Esophagus squamous epithelium (tissue), 5 donors: ENCODE measurements at places on chromosomes 6 and 20.
A peak's percentile ranks its signal among the peaks of the same experiment; 100 is the strongest.

GRCh38 chr6:81366972-81367371 lies 385.5 kb downstream of the TENT5A start:
- no peaks in the 10 kb centered on the region for H3K4me1 ChIP-seq
- H3K36me3 ChIP-seq, result no peaks in the 10 kb centered on the region
- H3K27me3 ChIP-seq, result no peaks in the 10 kb centered on the region
- H3K4me3 ChIP-seq, result no peak overlapping the region
- no peak overlapping the region for H3K27ac ChIP-seq

- no peaks in the 10 kb centered on the region for H3K36me3 ChIP-seq
- H3K27ac ChIP-seq, result no peak overlapping the region
- no peaks in the 10 kb centered on the region for H3K4me1 ChIP-seq
- H3K4me3 ChIP-seq, result no peak overlapping the region
- H3K27me3 ChIP-seq, result no peaks in the 10 kb centered on the region
Measured at GRCh38 chr6:74018825-74019224, 322.8 kb downstream of the CD109 start.

DNA sequence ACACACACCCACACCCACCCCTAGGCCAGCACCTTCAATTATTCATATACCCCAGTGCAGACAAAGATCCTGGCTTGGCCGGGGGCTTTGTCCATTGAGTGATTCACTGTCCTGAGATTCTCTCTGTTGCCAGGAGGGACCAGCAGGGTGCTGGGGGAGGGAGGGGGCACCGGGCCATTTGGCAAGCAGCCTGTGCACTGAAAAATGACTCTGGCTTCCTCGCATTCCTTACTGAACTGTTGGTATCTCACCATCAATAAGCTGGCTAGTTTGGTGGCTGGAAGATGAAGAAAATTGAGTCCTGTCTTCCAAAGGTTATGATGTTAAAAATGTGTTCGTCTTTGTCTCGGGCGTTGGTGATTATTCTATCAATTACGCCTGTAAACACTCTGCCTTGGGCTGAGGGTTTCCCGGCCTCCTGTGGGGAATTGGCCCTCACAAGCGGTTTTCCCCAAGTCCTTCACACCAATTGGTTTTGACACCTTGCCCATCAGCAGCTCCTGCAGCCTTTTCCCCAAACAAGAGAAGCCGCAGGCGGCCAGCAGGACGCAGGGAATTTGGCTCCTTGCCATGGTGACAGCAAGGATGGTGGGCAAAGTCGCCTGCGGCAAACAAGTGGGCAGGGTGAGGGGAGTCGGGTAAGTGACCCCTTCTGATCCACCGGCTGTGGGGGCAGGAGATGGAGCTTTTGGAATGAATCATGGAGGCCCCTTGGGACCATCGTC lies 4.9 kb downstream of the VSTM2L start:
- peak overlapping the region; percentile 2 for H3K27ac ChIP-seq
- peaks cover 22% of the 10 kb centered on the region for H3K4me1 ChIP-seq
- H3K36me3 ChIP-seq, result no peaks in the 10 kb centered on the region
- H3K4me3 ChIP-seq, result no peak overlapping the region
- no peak for DNase-seq

DNA sequence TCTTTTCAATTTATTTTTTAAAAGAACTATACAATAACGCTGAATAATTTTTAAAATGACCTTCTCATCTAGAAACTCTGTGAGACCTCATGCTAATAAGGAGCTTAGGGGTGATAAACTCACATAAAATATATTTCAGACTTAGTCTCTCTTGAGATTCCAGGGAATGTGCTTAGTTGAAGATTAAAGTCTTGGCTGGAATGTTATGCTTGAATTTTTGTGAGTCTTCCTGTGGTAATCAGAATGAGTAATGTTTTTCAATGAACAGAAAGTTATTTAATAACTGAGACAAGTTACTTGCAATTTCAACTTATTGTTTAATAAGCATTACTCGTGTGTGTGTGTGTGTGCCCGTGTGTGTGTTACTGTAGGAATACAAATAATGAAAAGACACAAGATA lies 379.9 kb upstream of the EPHA7 start:
- no peak overlapping the region for H3K4me3 ChIP-seq
- DNase-seq, result no peak
- no peaks in the 10 kb centered on the region for H3K36me3 ChIP-seq
- H3K27ac ChIP-seq, result no peak overlapping the region
- no peaks in the 10 kb centered on the region for H3K4me1 ChIP-seq

GRCh38 chr6:157726892-157727628 lies 96.0 kb upstream of the SNX9 start:
- H3K4me3 ChIP-seq, result no peak overlapping the region
- no peaks in the 10 kb centered on the region for H3K27me3 ChIP-seq
- no peaks in the 10 kb centered on the region for H3K4me1 ChIP-seq
- H3K36me3 ChIP-seq, result no peaks in the 10 kb centered on the region

DNA sequence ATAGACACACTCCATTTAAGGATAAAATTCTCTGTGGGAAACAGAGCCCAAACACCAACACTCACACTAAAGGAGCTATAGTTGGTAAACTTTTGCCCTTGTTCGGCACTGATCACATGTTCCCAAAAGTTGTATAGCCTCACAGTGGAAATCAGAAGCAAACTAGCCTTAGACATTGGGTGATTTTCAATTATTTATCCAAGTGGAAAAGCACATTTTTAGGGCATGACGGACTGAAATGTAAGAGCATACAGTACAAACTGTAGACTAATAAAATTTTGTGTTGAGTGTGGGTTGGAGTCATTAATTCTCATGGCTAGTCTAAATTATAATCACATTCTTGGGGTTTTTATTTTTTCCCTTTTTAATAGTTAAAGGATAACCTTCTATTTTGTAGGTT lies 202.4 kb downstream of the MOXD1 start:
- no peak overlapping the region for H3K27ac ChIP-seq
- no peak for DNase-seq
- no peaks in the 10 kb centered on the region for H3K36me3 ChIP-seq
- H3K27me3 ChIP-seq, result no peaks in the 10 kb centered on the region

DNA sequence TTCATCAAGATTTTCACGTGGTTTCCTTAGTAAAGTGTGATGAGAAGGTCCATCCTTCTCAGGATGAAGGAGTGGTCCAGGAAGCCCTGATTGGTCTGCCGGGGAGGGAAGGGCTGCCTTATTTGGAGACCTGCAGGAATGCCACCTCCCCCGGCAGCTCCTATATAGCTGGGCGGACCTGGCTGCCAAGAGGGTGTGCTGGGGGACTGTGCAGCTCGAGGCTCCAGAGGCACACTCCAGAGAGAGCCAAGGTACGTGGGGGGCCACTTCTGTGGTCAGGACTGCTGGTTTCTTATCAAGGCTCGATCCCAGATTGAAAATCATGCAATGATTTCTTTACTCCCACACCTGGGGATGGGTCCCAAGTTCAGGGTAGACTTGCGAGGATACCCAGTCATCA lies at the start of gene PRND:
PRND (plus strand) TSS at position 191 of the 400 bp plus-strand sequence. CDS start 2,643 bp downstream, outside the sequence.
- H3K27me3 ChIP-seq, result peaks cover 34% of the 10 kb centered on the region
- H3K4me1 ChIP-seq, result peaks cover 28% of the 10 kb centered on the region
- H3K4me3 ChIP-seq, result peak within 1 kb of the TSS; percentile 22
- H3K27ac ChIP-seq, result peak within 1 kb of the TSS; percentile 36
- no peak for DNase-seq

DNA sequence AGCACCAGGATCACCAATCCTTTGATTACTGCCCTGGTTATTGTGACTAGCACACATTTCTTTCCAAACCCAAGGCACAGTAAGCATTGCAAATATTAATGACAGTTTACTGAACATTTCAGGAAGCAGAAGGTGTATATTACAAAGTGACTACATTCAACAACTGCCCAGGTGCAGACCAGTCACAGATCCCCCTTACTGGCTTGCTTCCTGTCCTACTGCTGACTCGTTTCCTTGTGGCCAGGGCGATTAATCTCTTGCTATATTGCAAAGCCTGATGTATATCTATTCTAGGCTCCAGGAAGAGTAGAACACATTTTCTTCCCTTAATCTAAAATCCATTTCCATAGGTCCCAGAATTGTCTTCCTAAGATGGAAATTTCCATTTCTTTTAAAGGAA lies 77.2 kb upstream of the EPHA7 start:
- no peaks in the 10 kb centered on the region for H3K4me1 ChIP-seq
- H3K36me3 ChIP-seq, result no peaks in the 10 kb centered on the region
- no peak overlapping the region for H3K27ac ChIP-seq
- DNase-seq, result no peak
- H3K27me3 ChIP-seq, result no peaks in the 10 kb centered on the region
- no peak overlapping the region for H3K4me3 ChIP-seq

- no peak for DNase-seq
- H3K27ac ChIP-seq, result no peak overlapping the region
- no peaks in the 10 kb centered on the region for H3K27me3 ChIP-seq
- no peak overlapping the region for H3K4me3 ChIP-seq
Measured at GRCh38 chr20:21182832-21183563, 57.1 kb downstream of the KIZ start.

- H3K27me3 ChIP-seq, result no peaks in the 10 kb centered on the region
- H3K4me3 ChIP-seq, result no peak overlapping the region
- no peak for DNase-seq
- H3K27ac ChIP-seq, result no peak overlapping the region
Measured at GRCh38 chr6:169979873-169980432, 228.5 kb downstream of the ERMARD start.

DNA sequence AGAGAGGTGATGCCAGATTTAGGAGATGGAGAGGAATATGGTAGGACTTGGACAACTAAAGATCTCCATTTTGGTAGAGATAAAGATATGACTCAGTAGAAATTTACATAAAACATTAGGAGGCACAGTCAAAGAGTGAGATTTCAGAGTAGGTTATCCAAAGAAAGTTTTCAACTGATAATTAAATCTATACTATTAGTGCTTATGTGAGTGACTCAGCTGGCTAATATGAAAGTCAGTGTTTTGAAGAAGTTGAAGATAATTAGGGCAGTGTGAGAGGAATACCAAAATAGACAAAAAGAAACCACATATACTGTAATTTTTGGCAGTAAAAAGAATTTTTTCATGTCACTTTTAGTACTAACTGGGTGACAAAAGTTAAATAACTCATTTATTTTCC lies 712.8 kb upstream of the HS3ST5 start:
- H3K36me3 ChIP-seq, result no peaks in the 10 kb centered on the region
- H3K27ac ChIP-seq, result no peak overlapping the region
- DNase-seq, result no peak

GRCh38 chr6:48474136-48474535 lies 363.1 kb upstream of the PTCHD4 start:
- no peak overlapping the region for H3K4me3 ChIP-seq
- H3K27ac ChIP-seq, result no peak overlapping the region
- no peaks in the 10 kb centered on the region for H3K36me3 ChIP-seq
- peaks cover 3% of the 10 kb centered on the region for H3K4me1 ChIP-seq
- no peak for DNase-seq
- H3K27me3 ChIP-seq, result no peaks in the 10 kb centered on the region

GRCh38 chr20:62549499-62550086 lies 73.8 kb upstream of the GATA5 start:
- no peaks in the 10 kb centered on the region for H3K36me3 ChIP-seq
- H3K4me1 ChIP-seq, result peaks cover 9% of the 10 kb centered on the region
- H3K27me3 ChIP-seq, result peaks cover 26% of the 10 kb centered on the region
- peak overlapping the region; percentile 36 for H3K27ac ChIP-seq
- DNase-seq, result no peak
- H3K4me3 ChIP-seq, result peak overlapping the region; percentile 46

- no peak overlapping the region for H3K27ac ChIP-seq
- no peak for DNase-seq
- H3K27me3 ChIP-seq, result no peaks in the 10 kb centered on the region
Measured at GRCh38 chr6:48401016-48401415, 290.0 kb upstream of the PTCHD4 start.

DNA sequence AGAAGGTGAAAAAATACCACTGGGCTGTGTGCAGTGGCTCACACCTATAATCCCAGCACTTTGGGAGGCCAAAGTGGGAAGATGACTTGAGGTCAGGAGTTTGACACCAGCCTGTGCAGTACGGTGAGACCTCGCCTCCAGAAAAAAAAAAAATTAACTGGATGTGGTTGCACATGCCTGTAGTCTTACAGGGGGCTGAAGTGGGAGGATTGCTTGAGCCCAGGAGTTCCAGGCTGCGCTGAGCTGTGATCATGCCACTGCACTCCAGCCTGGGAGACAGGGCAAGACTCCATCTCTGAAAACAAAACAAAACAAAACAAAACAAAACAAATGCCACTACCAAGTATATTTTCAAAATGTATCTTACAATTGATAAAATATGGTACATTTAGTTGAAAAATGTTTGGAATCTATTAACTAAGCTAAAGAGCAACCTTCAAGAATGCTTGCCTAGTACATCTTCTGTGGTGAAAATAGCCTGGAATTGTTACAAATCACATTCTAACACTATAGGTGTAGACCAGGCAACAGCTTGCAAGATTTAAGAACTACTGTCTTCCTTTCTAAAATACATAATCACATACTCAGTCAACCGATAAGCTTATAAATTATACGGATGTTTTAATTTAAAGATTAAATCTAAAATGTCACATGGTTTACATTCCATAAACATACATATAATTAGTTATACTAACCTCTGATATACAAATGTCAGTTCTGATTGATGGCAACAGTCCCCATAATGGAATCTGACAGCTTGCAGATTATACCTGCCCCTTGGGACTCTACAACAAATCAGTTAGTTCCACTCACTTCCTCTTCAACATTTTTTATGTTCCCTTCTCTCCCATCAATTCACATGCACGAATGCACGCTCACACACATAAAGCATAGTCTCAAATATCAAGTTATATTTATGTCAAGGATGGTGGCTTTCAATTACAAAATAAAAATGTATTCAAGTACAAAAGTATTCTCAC lies 150.8 kb downstream of the ASCC3 start:
- H3K4me1 ChIP-seq, result no peaks in the 10 kb centered on the region
- H3K27ac ChIP-seq, result no peak overlapping the region
- no peak overlapping the region for H3K4me3 ChIP-seq
- no peak for DNase-seq

GRCh38 chr6:120055071-120055470 lies 705.5 kb upstream of the MAN1A1 start:
- H3K4me1 ChIP-seq, result no peaks in the 10 kb centered on the region
- no peak overlapping the region for H3K4me3 ChIP-seq
- DNase-seq, result no peak
- no peaks in the 10 kb centered on the region for H3K36me3 ChIP-seq

DNA sequence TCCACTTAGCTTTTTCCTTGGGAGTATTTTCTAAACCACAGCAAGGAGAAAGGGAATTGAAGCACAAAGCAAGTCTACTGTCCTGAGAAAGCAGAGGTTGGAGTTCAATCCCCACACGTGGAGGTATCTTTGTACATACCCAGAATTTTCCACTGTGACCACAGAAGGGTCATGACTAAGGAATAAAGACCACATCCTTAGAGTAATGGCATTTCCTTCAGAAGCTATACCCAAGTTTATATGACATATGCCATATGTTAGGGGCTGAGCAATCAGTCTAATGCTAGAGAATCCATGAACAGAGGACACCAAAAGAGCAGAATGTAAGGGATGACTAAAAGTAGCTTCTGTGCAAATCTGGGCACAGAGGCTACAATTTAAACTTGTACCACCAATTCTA lies 46.4 kb downstream of the ATG5 start:
- H3K27ac ChIP-seq, result no peak overlapping the region
- H3K27me3 ChIP-seq, result no peaks in the 10 kb centered on the region
- DNase-seq, result no peak
- no peak overlapping the region for H3K4me3 ChIP-seq
- no peaks in the 10 kb centered on the region for H3K4me1 ChIP-seq

- no peaks in the 10 kb centered on the region for H3K4me1 ChIP-seq
- H3K4me3 ChIP-seq, result no peak overlapping the region
- no peaks in the 10 kb centered on the region for H3K27me3 ChIP-seq
Measured at GRCh38 chr6:136365776-136366354, 76.2 kb upstream of the BCLAF1 start.

GRCh38 chr20:7856756-7857155 lies 83.5 kb downstream of the HAO1 start:
- H3K4me3 ChIP-seq, result no peak overlapping the region
- no peaks in the 10 kb centered on the region for H3K36me3 ChIP-seq
- H3K27ac ChIP-seq, result no peak overlapping the region
- DNase-seq, result no peak
- H3K4me1 ChIP-seq, result peaks cover 3% of the 10 kb centered on the region
- no peaks in the 10 kb centered on the region for H3K27me3 ChIP-seq
